ENCODE measurements at places on chromosomes 16 and 17.

DNA sequence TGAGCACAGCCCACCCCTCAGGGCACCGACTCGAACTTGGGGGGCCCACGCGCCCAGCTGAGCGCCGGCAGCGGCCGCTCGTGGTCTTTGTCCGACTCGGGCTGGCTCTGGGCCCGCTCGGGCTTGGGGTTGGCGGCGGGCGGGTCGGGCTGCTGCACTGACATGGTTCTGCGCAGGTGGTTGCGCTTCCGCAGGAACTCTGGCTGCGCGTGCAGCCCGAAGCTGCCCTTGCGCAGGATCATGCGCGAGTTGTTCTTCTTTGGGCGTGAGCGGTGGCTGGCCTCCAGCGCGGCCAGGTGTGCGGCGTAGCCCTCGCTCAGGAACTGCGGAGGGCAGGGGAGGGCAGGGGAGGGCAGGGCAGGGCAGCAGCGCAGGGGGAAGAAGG, 11.1 kb downstream of the PIMREG start:
- DNase-seq, result no peak

DNA sequence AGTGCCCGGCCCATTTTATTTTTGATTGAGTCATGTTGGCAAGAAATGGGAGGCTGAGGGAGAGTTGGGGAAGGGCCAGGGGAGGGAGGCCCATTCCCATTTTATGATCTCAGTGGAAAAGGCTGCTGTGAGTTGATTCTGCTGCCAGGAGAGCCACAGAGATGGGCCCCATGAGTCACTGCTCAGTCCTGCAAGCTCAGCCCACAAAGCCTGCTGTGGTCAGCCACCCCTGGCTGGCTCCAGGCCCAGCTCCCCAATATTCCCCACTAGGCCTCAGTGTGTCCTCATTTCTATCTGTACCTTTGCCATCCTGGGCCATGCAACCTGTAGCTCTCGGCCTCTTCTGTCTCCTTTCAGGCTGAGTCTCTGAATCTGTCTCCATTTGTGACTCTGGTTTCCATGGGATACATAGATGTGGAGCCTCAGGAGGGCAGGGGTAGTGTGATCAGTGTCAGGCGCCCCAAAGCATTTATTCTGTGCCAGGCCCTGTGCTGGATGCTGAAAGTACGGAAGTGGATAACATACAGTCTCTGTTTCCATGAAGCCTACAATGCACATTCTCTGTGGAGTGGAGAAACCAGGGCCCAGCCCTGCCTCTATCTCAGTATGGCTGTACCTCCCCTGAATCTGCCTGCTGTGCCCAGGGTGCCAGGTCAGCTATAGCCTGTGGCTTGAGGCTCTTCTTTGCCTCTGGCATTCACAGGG, 1.9 kb upstream of the PLEKHG4 start:
- no peak for DNase-seq

- DNase-seq, result no peak
These were observed 104.1 kb upstream of the CORO6 start for GRCh38 chr17:29726715-29727252.

GRCh38 chr16:61024180-61024900, 1011.9 kb downstream of the CDH8 start:
- no peak for DNase-seq

- no peak for DNase-seq
These were observed 14.6 kb downstream of the SPNS3 start for GRCh38 chr17:4448197-4448980.

DNA sequence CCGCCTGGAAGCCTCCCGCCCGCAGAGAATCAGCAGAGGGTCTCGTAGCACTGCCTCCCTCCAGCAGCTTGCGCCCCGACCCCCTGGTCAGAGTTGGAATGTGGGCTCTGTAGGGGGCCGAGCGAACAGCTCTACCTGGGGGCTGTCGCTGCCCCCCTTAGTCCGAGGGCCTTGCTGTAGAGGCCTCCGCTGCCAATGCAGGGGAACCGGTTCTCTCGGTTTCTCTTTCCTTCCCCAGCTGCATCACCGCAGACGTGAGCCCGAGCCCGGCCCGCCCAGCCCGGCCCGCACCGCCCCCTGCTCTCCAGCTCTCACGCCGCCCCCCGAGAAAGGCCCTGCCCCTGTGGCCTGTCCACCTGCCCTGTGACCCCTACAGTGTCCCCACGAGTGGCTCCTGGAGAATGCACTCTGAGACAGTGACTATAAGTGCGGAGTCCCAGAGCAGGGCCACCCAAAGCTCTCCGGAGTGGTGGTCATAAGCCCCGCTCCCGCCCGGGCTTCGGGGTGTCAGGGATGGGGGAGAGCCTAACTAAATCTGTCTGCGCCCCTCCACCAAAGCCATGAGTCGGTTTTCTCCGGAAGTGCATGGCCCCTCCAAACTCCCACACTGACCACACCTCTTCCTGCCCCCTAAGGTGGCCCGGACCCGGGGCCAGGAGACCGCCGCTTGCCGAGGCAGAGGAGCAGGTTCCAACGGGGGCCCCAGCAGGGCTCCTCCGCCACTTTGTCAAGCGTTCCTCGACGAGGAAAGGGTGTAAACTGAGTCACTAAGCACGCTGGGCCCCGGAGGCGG, 1.7 kb downstream of the ARHGAP27 start:
- DNase-seq, result peak; percentile 75

GRCh38 chr17:78351449-78352006, 8.3 kb downstream of the SOCS3 start:
- DNase-seq, result no peak

DNA sequence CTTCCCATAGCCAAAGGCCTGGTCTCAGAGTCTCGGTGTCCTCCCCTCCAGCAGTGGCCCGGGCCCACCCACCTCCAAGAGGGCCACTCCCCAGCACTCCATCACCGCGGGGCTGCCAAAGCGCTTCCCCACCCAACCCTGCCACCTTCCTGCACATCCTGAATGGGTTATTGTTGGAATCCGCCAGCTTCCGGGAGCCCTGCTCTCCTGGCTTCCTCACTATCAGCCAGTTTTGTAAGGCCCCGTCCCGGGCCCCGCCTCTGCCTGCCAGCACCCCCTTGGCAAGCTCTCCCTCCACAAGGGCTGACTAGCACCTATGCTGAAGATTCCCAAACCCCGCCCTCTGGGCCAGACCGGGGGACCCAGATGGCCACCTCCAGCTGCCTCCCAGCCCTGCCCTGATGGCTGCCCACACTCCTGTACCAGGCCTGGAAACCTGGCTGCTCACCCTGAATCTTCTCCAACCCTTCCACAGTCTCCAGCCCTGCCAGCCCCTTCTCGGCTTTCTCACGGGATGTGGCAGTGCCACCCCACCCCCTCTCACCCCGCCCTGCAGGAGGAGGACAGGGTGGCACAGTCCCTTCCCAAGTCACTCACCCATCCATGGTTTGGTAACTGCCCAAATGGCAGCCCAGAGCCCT, 14.4 kb downstream of the MYBBP1A start:
- no peak for DNase-seq

- no peak for DNase-seq
These were observed 115.2 kb upstream of the CPHXL start for GRCh38 chr16:75841517-75841916.

DNA sequence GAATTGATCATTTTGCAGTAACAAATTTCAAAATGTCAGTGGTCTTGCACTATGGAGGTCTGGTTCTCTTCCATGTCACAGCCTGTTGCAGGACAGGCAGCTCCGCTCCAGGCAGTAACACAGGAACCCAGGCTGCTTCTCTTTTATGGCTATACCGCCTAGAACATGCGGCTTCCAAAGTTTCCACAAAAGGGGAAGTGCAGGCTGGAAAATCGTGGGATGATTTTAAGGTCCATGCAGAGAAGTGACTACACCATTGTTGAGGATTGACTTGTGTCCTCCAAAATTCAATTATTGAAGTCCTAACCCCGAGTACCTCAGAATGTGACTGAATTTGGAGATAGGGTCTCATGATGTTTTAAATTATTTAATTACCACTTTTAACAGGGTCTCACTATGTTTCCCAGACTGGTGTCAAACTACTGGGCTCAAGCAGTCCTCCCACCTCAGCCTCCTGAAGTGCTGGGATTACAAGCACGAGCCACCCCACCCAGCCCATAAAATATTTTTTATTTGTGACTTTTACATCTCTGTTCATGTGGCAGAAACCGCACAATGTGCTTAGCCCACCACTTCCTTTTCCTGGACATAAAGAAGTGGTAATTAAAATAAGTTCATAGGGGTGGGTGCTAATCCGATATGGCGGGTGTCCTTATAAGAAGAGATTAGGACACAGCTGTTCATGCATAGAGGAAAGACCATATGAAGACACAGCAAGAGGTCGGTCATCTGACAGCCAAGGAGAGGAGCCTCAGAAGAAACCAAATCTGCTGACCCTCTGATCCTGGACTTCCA, 279.2 kb upstream of the RPL38 start:
- no peak for DNase-seq

GRCh38 chr17:62030264-62030663, 34.8 kb downstream of the MED13 start:
- no peak for DNase-seq

- DNase-seq, result no peak
These were observed 47.0 kb upstream of the FBXO47 start for GRCh38 chr17:39014044-39014794.

GRCh38 chr17:2690165-2691068, 21.1 kb downstream of the CLUH start:
- DNase-seq, result no peak

DNA sequence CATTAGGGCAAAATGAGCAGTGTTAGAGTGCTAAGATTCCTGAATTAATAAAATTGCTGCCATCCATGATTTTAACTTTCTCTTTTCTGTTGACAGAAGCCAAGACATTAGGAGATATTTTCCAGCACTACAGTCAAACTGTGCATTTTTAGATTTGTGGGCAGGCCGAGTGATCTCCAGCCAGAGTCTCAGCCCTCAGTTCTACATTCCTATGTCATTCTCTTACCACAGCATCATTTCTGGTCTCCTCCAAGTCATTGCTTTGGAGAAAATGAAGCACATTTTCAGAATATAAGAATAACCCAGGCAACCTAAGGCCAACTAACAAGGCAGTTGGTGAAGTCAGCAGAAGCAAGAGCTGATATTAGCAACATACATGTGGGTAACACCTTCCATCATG, 74.6 kb upstream of the NUDT7 start:
- no peak for DNase-seq

Measured in HuH-7 (cell line).